ENCODE measurements at places on chromosomes 16 and 17.

GRCh38 chr17:72700226-72700625, 392.3 kb downstream of the SLC39A11 start:
- no peak for DNase-seq

DNA sequence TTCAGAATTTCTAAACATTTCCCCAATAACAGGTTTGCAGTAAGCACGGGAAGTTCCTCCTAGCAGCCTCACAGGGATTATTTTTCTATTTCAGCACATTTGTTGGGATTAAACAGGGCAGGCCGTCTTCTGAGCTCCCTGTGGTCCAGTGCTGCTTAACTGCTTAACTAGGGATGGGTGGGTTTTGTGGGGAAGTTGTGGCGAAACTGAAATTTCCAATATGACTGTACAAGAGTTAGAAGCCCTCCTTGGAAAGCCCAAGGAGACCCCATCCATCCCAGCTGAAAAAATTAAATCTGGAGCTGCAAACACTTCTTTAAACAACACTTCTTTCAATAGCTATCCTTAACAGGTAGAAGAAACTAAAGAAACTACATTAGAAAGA, 22.2 kb downstream of the FAM117A start:
- DNase-seq, result no peak

DNA sequence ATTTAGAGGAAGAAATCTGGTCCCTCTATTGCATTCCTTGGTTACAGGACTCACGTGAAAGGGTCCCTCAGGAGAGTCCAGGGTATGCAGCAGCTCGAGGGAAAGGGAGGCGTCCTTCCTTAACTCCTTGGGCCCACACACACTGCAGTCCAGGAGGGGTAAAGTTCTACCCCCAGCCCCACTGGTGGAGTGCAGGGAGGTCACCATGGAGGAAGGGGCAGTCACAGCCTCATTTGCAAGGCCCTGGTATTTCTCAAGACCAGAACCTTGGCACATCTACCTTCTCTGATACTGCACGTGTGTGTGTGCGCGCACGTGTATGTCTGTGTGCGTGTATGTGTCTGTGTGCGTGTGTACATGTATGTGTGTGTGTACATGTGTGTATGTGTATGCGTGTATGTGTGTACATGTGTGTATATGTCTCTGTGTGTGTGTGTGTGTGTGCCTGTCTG, 11.1 kb downstream of the HIC1 start:
- DNase-seq, result no peak

GRCh38 chr17:50326831-50327364, 19.0 kb upstream of the XYLT2 start:
- no peak for DNase-seq

DNA sequence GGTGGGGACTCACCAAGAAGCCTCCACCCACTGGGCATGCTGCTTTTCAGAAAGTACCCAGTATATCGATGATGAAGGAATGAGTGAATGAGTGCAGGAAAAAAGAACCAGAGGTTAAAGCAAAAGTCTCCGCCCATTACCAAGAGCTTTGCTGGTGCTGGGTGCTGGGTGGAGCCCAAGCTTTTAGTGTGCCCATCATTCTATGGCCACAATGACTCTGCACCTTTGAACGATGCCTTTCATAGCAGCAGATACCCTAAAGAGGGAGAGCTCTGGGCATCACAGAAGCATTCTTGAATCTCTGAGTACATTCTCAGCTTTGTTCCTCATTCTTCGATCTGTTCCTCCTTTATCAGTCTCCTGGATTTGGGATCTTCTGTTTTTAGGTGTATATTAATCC, 450.7 kb upstream of the CCL2 start:
- DNase-seq, result no peak

DNA sequence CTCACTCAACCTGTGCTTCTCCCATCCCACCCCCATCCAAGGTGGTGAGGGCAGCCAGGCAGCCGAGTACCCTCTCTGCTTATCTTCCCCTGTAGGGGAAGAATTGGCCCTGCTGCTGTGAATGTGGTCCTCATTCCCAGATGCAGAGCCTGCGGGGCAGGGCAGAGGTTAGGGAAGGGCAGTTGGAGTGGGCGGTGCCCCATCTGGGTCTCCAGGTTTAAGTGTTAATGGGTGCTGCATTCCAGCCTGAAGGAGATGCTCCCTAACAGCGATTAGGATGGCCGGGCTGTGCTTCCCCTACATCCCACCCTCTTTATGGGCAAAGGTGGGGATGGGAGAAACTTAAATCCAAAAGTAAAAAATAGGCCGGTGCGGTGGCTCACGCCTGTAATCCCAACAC, 12.1 kb downstream of the TMEM95 start:
- no peak for DNase-seq

DNA sequence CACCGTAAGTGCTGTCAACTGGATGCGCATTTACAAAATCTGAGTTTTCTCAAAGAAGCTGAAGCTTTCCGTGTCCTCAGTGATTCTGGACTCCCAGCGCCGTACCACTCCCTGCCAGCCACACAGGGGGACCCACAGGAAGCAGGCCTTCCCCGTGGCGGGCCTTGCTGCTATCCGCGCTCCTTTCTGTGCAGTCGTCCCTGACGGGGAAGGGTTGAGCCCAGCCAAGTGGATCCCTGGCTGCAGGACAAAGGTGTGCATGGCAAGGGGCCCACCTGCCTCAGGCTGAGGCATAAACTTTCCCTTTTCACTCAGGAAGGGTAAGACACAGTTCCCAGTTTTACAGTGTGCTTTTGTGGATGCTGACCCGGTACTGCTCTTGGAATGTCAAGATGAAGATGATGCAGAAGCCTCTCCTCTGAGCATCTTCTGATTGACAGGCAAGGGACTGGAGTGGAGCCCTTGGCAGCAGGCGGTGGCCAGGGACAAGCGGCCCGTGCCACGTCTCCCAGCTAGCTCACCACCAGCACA, 93.0 kb downstream of the ANKRD11 start:
- no peak for DNase-seq

DNA sequence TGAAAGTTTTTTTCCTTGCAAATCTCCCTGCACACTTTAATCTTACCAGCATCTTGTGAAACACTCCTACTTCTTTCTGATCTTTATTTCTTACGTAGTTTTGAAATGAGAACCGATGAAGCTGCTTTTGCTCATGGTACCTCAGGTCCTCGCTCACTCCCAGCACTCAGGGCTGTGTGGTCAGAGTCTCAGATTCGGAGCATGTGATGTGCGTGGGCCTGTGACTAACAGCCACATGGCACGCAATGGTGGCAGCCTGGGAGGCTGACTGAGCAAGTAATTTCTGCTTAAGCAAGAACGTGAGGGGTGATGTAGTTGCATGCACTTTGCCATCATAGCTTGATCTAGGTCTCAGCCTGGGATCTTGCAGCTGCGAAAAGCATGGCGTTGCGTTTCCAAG, 624.3 kb downstream of the MAF start:
- DNase-seq, result no peak

GRCh38 chr17:75573994-75574393, 13.6 kb upstream of the MYO15B start:
- DNase-seq, result no peak

DNA sequence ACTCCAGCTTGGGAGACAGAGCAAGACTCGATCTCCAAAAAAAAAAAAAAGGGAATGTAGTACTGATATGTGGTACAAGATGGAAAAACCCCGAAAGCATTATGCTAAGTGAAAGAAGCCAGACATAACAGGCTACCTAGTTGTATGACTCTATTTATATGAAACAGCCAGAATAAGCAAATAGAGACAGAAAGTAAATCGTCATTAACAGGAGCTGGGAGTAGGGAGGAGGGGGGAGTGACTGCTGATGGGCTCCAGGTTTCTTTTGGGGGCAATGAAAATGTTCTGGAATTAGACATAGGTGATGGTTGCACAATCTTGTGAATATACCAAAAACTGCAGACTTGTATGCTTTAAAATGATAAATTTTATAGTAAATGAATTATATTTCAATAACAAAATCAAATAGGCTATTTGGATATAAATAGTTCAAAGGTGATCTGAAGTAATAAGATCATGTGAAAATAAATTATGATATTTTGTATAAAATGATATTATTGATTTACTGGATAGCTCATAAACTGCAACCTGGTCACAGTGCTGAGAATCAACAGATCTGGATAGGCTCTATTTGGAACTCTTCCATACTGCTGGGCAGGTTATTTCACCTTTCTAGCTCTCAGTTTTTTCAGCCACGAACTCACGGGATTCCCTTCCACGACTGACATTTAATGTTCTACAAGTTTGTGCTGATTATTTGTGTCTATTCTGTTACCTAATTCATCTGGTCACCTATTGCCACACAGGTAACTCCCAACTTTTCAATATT, 27.1 kb downstream of the ZNF652 start:
- no peak for DNase-seq

DNA sequence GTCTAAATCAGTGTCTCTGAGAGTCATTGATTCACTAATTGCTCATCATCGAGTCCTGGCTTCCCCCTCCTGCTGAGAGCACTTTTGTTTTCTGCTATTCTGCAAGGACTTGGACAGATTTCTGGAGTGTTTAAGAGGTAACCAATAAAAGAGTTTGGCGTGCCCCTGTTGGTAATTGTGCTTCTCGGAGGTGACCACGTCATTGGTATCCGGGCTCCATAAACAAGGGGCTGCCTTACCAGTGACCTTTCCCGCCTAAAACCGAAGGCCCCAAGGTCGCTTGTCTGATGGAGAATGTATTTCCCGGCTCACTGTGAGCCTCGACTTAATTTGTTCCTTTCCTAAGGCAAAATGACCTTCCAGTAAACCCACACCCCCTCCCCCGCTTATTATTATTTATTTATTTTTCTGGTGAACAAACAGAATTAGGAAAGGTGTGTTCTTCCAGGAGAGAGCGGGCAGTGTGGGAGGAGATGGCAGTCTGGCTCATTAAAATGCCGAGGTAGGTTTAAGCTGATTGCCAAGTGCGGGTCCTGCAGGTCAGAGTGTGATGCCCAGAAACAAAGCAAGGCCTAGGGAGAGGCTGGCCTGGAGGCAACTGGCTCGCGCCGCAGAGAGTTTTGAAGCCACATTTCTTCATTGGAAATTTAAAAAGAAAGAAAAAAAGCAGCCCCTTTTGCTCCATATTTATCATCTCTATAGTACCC, 30.2 kb downstream of the MSI2 start:
- no peak for DNase-seq

DNA sequence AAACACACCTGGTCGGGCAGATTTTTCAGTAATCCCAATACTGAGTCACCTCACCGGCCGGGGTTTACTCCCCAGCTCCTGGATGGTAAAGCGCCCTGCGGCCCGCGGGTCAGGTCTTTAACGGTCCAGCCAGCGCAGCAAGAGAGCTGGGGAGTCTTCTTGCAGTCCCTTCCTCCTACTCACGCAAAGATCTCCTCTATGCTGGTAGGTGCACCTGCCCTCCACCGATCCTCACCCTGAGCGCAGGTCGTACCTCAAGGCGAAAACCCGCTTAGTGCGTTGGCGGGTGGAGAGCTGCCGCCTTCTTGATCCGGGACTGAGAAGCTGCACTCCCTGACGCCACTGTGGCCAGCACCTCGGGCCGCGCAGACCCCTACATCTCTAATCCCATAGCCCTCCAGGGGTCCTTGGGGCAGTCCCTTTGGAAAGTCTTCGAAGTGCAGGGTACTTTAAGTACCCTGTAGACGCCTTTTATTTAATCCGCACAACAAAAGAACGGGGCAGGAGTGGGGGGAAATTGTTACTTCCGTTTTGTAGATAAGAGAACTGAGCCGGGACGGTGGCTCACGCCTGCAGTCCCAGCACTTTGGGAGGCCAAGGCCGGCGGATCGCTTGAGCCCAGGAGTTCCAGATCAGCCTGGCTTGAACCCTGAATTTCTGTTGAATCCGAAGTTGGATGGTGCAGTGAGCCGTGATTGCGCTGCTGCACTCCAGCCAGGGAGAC, 10.4 kb upstream of the HOXB13 start:
- DNase-seq, result no peak

DNA sequence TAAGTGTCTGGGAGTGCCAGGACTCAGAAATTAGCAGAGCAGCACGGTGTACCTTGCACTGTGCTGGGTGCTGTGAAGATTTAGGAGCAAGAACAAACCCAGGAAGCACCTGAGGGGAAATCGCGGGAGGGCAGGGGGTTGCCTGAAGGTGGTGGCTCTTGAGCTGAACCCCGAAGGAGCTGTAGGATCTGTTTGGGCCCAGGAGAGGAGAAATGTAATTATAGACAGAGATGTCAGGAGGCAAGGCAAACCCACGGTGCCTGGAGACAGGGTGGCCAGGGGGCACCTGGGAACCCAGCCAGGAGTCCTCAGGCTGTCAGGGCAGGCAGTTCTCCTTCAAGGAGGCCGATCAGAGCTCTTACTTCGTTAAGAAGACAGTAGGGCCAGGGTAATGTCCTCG, 109.1 kb downstream of the C16orf78 start:
- no peak for DNase-seq

DNA sequence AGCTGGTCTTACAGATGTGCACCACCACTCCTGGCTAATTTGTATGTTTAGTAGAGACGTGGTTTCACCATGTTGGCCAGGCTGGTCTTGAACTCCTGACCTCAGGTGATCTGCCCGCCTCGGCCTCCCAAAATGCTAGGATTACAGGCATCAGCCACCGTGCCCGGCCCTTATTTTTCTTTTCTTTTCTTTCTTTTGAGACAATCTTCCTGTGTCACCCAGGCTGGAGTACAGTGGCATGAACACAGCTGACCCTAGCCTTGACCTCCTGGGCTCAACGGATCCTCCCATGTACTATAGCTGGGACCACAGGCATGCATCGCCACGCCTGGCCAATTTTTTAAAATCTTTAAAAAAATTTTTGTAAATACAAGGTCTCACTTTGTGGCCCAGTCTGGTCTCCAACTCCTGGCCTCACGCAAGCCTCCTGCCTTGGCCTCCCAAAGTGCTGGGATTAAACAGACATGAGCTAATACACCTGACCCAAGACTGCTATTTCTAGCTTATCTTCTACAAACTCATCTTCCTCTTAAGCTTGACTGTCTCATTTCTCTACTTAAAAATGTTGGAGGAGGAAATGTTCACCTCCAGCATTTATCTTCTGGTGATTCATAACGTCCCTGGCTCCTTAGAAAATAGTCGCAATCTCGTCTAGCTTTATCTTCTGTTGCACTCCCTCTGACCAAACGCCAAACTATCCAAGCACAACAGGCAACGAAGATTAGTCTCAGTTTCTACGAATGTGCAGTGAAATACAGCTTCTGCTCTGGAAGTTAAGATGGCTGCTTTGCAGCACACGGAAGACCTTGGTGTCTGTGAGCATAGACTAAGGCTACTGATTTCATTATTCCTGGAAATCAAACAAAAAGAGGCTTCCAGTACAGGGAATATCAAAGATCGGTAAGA, 8.2 kb upstream of the TMEM94 start:
- no peak for DNase-seq

- no peak for DNase-seq
Measured at GRCh38 chr16:15616475-15617165, 26.3 kb downstream of the MARF1 start.

- DNase-seq, result no peak
Measured at GRCh38 chr17:36128411-36128978, 24.9 kb downstream of the CCL4 start.

DNA sequence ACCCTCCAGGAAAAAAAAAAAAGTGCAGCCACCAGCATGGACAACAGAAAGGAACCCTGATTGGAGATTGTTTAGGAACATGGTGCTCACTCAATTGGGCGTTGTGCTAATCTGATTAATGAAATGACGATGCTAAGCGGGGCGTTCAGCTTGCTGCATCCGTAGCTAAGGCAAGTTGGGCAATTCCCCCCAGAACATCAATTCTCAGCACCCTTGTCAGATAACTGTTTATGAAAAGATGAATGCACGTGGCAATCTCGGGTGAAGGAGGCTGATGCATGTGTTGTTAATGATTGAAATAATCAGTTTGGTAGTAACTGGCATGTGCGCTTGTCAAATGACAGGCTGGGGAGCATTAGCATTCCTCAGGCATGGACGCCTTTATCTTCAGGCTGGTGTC, 57.0 kb downstream of the HS3ST3A1 start:
- DNase-seq, result no peak

Measured in left ventricle myocardium inferior (tissue), 1 donor.